ENCODE measurements at places on chromosomes 2 and 18.

DNA sequence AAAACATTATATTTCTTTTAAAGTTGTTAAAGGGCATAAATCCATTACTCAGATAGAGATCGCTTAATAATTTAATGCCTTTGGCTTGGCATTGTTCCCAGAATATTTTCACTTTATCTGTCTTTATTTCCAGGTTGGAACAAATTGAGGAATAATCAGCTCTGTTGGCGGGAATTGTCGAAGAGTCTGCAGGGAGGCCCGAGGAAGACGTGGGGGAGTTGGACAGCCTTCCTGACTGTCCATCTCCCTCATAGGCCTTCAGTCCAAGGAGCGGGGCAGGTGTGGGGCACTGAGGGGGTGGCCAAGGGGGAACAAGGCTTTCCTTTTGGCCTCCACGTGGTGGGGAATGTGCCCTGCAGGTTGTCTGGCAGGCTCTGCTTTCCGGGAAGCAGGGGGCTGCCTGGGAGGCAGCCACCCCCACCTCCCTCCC is 179.6 kb downstream of the ZBTB7C start:
- no peak for DNase-seq

DNA sequence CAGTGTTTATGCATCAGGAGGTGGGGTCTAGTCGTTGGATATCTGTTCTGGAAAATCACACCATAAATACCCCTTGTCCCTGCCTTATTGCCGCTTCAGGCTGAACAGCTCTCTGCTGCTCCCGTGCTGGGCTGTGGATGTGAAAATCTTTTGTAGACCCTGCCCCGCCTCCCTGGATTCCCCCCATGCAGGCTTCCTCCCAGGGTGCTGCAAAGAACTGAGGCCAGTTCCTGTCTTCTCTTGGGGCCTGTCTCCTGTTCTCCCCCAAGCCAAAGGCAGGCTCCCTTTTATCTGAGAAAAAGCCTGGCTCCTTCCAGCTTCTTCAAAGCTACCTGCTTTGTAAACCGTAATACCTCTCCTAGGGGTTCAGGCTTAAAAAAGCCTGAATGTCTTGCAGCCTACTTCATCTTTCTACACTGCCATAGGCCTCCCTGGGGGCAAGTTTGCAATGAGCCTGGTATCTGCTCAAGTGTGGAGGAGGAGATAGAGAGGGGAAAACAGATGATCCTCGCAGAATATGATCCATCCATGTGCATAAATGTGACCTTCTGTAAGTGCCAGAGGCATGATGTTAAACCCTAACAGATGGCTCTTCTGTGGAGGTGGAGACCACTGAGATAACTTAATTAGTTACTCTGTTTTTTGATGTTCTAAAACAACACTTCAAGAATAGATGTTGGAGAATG is 55.3 kb downstream of the VWA3B start:
- no peak for DNase-seq

DNA sequence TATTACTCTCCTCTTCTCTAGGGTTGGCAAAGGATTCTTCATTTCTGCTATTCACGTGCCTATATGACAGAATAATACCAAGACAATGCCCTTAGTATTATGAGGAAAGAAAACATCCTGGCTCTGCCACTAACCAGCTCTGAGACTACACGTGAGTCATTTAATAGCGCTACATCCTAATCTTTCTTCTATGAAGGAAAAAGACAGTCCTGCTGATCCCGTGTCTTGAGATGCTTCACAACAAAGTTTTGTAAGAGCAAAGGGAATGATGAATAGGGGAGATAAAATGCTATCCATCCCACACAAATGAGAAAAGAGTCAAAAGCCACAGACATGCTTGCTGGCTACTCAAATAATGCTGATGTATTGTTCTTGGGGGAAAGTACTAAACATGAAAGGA is 152.8 kb downstream of the PID1 start:
- no peak for DNase-seq

DNA sequence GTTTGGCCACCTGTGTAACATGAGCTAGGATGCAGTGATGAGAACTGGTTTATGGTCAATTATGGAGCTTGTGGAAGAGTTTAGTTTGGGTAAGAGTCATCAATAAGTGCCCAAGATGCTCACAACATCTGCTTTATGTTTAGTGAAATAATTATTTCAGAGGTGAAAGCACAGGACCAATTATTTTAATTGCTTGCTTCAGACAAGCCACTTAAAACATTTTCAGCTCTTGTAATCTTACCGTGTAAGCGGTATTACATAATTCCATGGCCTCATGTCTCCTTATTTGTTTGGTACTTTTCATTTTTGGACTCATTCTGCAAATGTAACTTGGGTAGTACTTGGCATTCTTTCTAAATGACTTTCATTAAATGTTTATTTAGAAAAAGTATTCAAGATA is 5.4 kb downstream of the B3GNT2 start:
- DNase-seq, result no peak

DNA sequence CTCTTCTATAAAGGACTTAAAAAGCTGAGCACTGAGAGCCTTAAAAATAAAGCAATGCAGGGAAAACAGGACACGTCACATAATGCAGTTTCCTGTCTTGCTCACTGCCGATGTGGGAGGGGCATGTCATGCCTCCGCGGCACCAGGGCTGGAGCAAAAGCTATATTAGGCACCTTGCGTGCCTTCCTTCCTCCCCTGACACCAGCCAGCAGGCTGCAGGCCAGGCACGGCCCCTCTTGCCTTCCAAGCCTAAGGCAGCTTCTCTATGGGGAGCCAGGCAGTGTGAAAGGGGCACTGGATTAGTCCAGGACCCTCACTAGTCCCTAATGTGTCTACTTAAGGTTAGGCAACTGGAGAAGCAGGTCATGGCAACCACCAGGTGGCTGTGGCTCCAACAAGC is 26.3 kb downstream of the MRPL35 start:
- peak; percentile 33 for DNase-seq

- DNase-seq, result no peak
These were observed 70.8 kb upstream of the NOSTRIN start for GRCh38 chr2:168731616-168732015.

DNA sequence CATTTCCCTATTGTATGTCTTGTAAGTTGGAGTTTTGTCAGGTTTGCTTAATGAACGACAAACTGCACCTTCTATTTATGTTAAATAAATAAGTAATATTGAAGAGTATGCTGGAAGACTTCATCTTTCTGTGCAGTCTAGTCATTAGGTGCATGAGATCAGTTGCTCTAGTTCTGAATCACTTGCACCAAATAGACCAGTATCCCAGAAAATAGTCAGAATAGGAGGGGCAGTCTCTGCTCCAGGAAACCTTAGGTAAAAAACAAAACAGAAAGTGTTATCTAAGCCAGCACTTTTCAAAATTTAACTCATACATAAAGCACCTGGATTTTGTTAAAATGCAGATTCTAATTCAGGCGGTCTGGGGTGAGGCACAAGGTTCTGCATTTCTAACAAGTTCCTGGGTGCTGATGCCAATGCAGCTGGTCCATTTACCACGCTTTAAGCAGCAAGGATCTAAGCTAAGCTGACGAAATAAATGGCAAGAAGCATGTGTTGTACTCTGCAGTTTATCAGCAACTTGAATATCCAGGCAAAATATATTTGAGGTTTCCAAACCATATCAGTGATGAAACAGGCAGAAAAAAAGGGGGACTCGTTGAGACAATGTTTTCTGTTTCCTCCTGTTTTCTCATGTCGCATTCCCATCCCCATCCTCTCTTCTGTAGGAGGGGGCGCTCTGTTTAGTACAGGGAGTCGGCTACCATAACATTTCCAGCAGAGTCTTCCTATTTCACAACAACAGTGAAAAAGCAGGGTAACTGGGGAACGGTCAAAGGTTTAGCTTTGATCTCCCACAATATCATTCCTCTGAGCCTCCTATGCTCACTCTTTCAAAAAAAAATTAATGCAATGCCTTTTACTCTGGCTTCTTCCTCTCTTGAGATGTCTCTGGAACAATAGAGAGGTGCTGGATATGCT is 106.4 kb downstream of the MBD2 start:
- DNase-seq, result no peak

DNA sequence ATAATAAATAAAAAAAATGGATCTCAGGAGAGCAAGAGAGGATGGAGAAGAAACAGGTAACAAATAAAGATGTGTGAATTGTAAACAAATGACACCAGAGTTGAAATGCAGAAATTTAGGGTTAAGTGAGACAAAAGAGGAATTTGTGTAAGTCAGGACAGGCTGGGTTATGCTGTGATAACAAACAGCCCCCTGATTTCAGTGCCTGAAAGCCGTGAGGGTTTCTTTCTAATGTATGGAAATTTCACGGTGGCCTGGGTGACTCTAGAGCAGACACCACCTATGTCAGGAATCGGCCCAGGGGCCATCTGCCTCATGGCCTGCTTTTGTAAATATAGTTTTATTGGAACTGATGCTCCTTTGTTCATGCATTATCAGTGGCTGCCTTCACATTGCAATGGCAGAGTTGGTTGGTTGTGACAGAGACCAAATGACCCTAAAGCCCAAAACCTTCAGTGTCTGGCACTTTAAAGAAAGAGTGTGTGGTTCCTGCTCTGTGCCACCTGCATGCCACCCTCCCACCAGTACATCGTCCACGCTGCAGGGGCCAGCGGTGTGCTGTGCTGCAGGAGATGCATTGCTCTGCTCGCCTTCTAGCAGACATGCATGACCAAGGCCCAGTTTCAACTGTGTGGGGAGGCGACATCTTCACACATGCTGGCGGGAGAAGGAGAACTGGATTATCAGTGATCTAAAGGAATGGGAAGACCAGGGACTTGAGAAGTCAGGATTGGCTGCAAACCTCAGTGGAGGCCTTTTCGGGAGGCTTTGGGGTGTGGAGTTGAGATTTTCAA is 221.2 kb upstream of the APCDD1 start:
- DNase-seq, result no peak

- no peak for DNase-seq
These were observed 35.0 kb downstream of the NRP2 start for GRCh38 chr2:205717175-205717846.

DNA sequence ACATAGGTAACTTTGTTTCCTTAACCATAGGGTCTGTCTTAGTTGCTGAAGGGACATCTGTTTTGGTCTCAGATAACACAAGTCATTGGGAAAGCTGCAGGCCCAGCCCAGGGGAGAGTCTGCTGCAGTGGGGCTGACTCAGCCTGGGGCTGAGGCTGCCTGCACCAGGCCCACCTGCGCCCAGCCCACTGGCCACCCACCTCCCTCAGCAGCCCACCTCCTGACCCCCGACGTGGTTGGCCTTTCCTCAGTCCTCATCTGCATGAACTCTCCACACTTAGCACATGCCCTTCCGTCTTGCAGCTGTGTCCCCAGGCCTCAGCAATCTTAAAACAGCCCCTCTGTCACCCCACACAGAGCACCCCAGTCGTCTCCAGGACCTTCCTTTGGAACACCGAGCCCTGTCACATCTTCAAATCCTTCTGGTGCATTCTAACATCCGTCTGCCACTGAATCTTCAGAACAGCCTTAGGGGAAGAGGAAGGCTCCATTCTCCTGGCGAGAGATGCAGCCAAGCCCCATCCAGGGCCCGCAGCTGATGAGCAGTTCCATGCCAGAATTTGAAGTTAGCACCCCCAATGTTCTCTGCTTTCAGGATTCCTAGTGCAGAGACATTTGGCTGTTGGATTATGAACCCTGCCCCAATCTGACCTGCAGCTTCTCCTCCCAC is 231.4 kb downstream of the SEPTIN10 start:
- DNase-seq, result peak; percentile 2

Measured in activated CD8-positive, alpha-beta memory T cell treated with anti-CD3 and anti-CD28 coated beads, Interleukin-2, amount 50 U/mL, for 4 hours (primary cell).